ENCODE measurements at places on chromosomes 1 and 21. TPM values are rescaled to one million over a fixed set of nuclear protein-coding genes. Genes with fewer than 3 reads are reported as not detected.

DNA sequence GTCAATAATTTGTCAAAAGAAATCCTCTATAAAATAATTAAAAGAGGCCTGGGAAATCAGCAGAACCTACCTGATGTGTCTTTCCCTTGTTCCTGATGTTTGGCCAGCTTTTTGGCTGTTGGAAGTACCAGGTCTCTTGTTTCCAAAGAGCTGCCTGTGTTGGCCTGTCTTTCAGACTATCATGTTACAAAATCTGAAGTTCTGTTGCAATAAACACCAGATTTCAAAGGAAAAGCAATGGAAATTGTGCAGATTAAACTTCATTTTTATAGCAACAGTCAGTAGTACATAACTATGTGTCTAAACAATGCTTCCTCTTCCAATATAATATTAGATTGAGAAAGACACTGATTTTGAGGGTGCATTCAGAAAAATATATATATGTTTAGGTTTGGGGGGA, 647.2 kb upstream of the CXADR start:
- H3K27ac ChIP-seq = no peak overlapping the region
- no peaks in the 10 kb centered on the region for H3K36me3 ChIP-seq
- no peaks in the 10 kb centered on the region for H3K27me3 ChIP-seq
- no peak for DNase-seq

DNA sequence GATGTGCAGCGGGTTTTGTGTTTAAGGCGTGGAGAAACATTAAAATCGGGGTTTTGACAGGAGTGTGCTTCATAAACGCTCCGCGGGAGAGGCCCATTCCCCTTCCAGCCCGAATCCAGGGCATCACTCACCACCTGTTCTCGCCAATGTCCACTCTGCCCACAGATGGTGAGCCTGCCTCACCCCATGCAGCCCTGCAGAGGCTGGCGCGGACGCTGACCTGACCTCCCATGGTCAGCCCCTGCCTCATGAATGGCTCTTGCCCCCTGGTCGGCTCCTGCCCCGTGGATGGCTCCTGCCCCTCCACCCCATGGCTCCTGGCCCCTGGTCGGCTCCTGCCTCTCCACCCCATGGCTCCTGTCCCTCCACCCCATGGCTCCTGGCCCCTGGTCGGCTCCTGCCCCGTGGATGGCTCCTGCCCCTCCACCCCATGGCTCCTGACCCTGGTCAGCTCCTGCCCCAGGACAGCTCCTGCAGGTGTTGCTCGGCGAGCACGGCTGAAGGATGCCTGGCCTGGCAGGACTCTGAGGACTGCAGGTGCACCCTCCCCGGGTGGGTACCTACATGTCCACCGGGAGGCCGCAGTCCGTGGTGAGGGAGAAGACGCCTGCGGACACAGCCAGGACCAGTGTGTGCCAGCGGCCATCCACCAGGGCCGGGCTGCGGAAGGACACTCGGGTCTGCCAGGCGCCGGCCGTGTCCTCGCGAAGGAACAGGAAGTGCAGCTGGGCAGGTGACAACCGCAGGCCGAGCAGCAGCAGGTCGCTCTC, 6.7 kb downstream of the KRTAP10-1 start:
- no peak overlapping the region for H3K4me3 ChIP-seq
- no peaks in the 10 kb centered on the region for H3K36me3 ChIP-seq
- no peaks in the 10 kb centered on the region for H3K4me1 ChIP-seq
- H3K27me3 ChIP-seq = no peaks in the 10 kb centered on the region
- no peak for DNase-seq
- no peak overlapping the region for H3K27ac ChIP-seq

DNA sequence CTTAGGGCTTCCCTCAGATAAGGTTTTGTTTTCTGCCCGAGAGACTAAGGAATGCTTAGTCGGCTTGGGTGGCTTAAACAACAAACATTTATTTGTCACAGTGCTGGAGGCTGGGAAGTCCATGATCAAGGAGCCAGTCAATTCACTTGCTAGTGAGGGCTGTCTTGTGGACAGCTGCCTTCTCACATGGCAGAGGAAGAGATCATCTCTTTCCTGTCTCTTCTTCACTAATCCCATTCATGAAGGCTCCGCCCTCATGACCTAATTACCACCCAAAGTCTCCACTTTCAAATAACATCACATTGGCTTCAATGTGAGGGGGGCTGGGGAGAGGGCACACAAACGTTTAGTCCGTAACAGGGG, 50.5 kb upstream of the IL12RB2 start:
- DNase-seq = no peak
- no peaks in the 10 kb centered on the region for H3K27me3 ChIP-seq
- H3K4me1 ChIP-seq = no peaks in the 10 kb centered on the region
- H3K4me3 ChIP-seq = no peak overlapping the region

GRCh38 chr1:29235955-29236711, at the start of gene PTPRU:
Gene PTPRU (plus strand): TSS chr1:29236522. CDS start chr1:29236645, 123 bp downstream.
- DNase-seq = peak; percentile 59
- no peaks in the 10 kb centered on the region for H3K36me3 ChIP-seq
- H3K4me1 ChIP-seq = peaks cover 37% of the 10 kb centered on the region
- H3K27ac ChIP-seq = peak within 1 kb of the TSS; percentile 85

- H3K4me1 ChIP-seq = peaks cover 58% of the 10 kb centered on the region
- no peaks in the 10 kb centered on the region for H3K27me3 ChIP-seq
- DNase-seq = no peak
- H3K36me3 ChIP-seq = no peaks in the 10 kb centered on the region
- H3K27ac ChIP-seq = peak overlapping the region; percentile 88
- H3K4me3 ChIP-seq = no peak overlapping the region
These were observed 8.9 kb downstream of the ZBTB7B start for GRCh38 chr1:155011437-155012025.

The LENEP gene
- not detected for total RNA-seq

The SLC22A15 gene
- 7.1 TPM for total RNA-seq

The TTC3 gene
- total RNA-seq = 145 TPM

DNA sequence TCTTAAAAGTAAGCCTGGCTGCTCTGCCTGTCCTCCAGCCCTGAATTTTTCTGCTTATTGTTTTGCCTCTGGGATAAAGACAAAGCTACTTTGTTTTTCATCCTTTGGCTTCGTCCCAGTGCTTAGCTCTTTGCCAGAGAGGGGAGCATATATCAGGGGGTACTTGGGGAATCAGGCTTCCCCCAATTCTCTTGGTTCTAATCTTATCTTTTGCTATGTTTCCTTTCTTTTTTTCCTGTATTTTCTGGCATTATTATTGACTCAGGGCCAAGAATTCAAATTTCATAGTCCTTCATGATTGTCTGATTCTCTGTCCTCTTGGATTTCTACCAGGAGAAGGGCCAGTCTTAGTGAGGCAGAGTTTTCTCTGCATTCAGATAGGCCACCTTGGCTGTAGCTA, 51.2 kb downstream of the GIPC2 start:
- H3K36me3 ChIP-seq = no peaks in the 10 kb centered on the region
- no peak overlapping the region for H3K4me3 ChIP-seq
- no peaks in the 10 kb centered on the region for H3K27me3 ChIP-seq
- no peaks in the 10 kb centered on the region for H3K4me1 ChIP-seq
- no peak for DNase-seq
- no peak overlapping the region for H3K27ac ChIP-seq

DNA sequence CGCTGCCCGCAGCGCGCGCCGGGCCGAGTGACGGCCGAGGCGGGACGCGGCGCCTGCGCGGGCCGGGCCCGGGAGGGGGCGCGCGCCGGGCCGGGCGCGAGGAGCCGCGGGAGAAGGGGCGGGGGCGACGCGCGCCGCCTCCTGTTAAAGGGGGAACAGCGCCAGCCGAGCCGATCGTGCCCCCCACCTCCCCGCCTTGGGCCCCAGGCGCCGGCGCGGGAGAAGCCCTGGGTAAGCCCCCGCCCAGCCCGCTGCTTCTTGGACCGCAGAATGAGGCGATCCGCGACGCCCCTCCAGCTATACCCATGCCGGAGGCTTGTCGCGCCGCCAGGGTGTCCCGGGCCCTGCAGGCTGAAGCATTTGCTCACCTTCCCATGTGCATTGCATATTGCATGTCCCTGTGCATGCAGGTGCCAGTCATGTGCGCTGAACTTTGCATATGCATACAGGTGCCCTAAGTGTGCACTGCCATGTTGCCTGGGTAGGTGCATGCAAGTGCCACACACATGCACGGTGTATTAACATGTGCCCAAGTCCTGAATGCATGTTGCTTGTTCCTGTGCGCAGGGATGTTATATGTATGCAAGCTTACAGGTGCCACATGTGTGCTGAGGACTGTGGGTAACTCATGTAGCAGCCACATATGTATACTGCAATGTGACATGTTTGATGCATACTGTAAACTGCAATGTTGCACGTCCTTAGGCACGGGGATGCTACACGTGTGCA, at the start of gene ADGRB2:
TSS of gene ADGRB2 (minus strand) at position 29 of the 729 bp plus-strand sequence. CDS start 7,119 bp downstream, outside the sequence.
- H3K36me3 ChIP-seq = no peaks in the 10 kb centered on the region
- H3K27me3 ChIP-seq = peaks cover 30% of the 10 kb centered on the region
- DNase-seq = no peak
- H3K27ac ChIP-seq = no peak within 1 kb of the TSS
- H3K4me3 ChIP-seq = peak within 1 kb of the TSS; percentile 48
- no peaks in the 10 kb centered on the region for H3K4me1 ChIP-seq

DNA sequence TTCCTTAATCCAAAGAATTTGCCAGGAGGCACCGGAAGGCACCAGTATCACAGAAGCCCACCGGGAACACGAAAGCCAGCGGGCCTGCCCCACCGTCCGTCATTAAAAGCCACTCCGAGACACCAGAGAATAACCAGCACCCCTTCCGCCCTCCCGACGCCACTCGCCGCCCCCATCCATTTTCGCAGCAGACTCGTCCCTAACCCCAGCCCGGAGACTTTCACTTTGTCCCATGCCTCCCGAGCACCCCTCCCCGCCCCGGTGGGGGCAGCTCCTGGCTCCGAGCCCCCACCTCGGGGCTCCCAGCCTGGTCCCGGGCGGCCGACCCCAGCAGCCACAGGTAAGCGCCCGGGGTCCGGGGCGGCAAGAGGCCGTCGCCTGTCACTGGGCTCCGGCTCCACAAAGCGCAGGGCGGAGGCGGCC, 105.4 kb downstream of the SLC45A1 start:
- peaks cover 8% of the 10 kb centered on the region for H3K36me3 ChIP-seq
- peaks cover 61% of the 10 kb centered on the region for H3K4me1 ChIP-seq
- no peaks in the 10 kb centered on the region for H3K27me3 ChIP-seq
- peak overlapping the region; percentile 86 for H3K4me3 ChIP-seq
- DNase-seq = peak; percentile 38

The PERM1 gene
- 0.22 TPM for total RNA-seq

- DNase-seq = no peak
- no peak overlapping the region for H3K4me3 ChIP-seq
- H3K36me3 ChIP-seq = no peaks in the 10 kb centered on the region
- H3K27ac ChIP-seq = no peak overlapping the region
- no peaks in the 10 kb centered on the region for H3K4me1 ChIP-seq
These were observed 322.8 kb downstream of the SPATA17 start for GRCh38 chr1:217953922-217954321.

DNA sequence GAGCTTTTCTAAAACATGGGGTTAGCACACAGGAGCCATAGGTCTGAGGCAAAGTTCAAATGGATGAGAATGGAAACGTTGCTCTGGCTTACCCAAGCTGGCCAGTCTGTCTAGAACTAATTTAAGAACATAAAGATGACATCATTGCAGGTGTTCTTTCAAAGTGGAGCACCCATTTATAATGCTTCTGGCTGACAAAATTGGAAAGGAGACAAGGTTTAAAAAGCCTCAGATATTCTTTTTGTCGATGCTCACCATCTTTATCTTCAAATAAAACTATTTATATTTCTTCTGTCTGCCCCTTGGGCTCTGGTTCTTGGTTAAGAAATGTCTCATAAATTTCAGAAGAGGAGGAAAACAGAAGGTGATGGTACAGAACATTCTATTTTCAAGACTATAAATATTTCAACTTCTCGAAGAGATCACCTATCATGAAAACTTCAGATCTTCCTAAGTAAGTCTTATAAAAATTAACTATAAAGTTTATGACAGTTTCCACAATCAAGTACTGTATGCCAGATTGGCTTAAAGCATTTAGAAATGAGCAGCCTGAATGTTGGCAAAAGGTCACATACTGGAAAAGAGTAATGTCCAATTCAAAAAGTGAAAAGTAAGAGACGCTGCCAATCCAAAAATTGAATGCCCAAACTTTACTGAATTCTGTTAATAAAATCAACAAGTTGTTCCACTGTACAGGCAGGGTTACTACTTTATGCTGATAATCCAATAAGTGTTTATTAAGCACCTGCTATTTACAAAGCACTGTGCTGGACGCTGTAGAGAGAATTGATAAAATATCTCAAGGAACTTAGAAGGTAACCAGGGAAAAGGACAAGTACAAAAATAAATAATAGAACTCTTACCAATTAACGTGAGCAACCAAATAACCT, 92.0 kb downstream of the ETS2 start:
- DNase-seq = no peak
- H3K27ac ChIP-seq = no peak overlapping the region
- no peaks in the 10 kb centered on the region for H3K4me1 ChIP-seq
- H3K36me3 ChIP-seq = no peaks in the 10 kb centered on the region

- peaks cover 30% of the 10 kb centered on the region for H3K4me1 ChIP-seq
- no peaks in the 10 kb centered on the region for H3K36me3 ChIP-seq
- H3K27me3 ChIP-seq = no peaks in the 10 kb centered on the region
These were observed 1.6 kb upstream of the EFNA1 start for GRCh38 chr1:155125946-155126555.

GRCh38 chr1:187924252-187924651, 1095.5 kb downstream of the PLA2G4A start:
- H3K27ac ChIP-seq = no peak overlapping the region
- no peaks in the 10 kb centered on the region for H3K36me3 ChIP-seq
- no peaks in the 10 kb centered on the region for H3K27me3 ChIP-seq
- no peaks in the 10 kb centered on the region for H3K4me1 ChIP-seq

The MTF2 gene
- total RNA-seq = 20.5 TPM

DNA sequence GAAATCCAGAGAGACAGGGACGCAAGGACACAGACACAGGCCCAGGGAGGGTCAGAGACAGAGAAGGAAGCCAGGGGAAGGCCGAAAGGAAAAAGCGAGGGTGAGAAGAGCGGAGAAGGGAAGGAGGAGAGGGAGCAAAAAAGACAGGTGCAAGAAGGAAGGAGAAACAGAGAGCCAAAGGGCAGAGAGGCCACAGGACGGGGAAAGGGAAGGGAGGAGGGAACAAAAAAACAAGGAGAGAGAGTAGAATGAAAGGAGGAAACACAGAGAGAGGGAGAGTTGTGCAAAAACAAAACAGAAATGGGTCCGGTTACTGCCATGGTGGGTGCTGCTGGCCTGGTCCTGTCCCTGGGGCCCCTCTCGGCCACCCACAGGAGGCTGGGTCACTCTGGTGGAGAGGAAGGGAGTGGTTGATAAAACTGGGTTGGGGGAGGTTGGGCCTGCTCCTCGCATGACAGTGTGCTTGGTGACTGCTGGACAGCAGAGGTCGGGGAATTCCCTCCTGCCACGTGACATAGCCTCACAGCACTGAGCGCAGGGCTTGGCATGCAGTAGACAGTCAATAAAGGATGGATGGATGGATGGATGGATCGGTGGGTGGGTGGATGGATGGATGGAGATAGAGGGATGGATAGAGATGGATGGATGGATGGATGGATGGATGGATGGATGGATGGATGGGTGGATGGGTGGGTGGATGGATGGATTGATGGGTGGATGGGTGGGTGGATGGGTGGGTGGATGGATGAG, 64.8 kb downstream of the RAP1GAP start:
- no peak overlapping the region for H3K27ac ChIP-seq
- no peaks in the 10 kb centered on the region for H3K27me3 ChIP-seq
- H3K4me3 ChIP-seq = no peak overlapping the region

GRCh38 chr1:226697151-226697928, 41.7 kb downstream of the ITPKB start:
- no peaks in the 10 kb centered on the region for H3K4me1 ChIP-seq
- H3K36me3 ChIP-seq = no peaks in the 10 kb centered on the region

GRCh38 chr1:92804721-92805201, 19.9 kb upstream of the EVI5 start:
- no peaks in the 10 kb centered on the region for H3K4me1 ChIP-seq
- H3K36me3 ChIP-seq = no peaks in the 10 kb centered on the region
- no peak overlapping the region for H3K4me3 ChIP-seq
- H3K27me3 ChIP-seq = no peaks in the 10 kb centered on the region

All from tibial nerve (tissue), 4 donors.